WERI-Rb-1 (cell line): ENCODE measurements at places on chromosomes 3 and 15.

DNA sequence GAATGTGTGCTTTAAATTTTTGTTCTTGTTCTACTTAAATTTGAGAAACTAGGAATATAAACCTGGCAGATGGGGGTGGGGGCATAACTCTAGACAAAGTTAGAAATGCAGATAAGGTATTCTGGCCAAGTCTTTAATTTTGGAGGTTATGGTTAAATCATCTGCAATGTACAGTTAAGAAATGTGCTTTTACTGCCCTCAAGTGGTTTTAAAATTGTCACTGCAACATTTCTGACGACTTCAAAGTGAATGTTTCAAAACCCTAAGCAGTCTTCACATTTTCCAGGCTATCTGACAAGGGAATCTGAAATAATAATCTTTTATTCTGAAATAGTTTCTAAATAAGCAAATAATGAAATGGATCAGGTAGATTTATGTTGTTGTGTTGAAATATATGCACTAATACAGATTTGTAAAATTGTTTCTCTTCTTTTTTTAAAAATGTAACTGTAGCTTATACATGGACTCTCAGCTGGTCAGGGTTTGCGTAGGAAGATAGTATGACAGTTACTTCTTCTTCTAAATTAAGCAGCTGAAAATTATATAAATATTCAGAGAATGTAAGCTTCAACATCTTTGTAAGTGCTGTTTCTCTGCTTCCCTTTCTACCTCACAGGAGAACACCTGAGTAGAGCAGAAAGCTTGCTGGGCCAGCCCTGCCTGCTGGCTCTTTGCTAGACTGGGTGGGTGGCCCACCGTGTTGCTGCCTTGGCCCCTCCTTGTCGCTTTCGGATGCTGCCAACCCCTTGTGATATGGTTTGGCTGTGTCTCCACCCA, 45.0 kb downstream of the SUCNR1 start:
- DNase-seq, result no peak

DNA sequence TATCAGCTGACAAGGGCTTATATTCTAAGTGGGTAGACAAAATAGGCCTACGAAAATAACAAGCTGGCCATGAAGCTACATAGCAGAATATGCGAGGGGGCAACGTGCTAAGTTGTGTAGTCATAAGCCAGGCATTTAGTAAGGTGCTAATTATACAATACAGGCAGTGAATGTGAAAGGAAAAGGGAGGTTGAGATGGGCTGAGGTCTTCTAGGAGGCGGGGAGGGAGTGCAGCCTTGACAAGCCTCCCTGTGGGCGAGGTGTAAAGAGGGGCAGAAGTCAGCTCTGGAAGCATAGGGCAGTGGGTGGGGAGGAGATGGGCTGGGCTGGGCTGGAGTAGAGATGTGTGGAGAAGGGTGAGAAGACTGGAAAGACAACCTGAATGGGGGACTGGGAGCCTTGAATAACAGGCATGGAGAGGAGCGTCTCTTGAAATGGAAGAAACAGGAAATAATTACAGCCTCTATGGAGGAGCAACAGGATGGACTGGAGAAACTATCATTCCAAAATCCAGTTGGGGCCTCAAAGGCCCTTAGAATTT, 1.2 kb downstream of the TIGIT start:
- DNase-seq, result no peak

GRCh38 chr15:78619022-78619950, 1.5 kb downstream of the CHRNA3 start:
- peak; percentile 61 for DNase-seq

GRCh38 chr3:187839422-187839821, 94.2 kb upstream of the BCL6 start:
- no peak for DNase-seq

GRCh38 chr15:28915935-28916334, 30.2 kb downstream of the APBA2 start:
- DNase-seq, result no peak

DNA sequence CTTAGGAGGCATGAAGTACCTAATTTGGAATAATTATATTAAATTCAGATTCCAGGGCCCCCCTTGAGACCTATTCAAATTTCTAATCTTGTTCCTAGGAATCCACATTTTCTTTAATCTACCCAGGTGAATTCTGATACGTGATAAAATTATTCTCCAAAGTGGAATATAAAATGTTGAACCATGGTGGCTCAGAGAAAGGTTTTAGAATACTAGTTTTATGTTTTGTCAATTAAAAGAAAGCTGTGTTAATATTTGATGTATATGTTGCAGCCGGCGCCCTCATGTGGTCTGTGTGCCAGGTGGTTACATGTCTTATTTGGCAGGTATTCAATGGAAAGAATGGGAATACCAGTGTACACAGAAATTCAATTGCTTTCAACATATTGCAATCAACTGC, 321.8 kb downstream of the FEZF2 start:
- peak; percentile 54 for DNase-seq
